ENCODE measurements at places on chromosomes 6 and 20.

- no peak for DNase-seq
Measured at GRCh38 chr6:35359744-35360348, 17.5 kb downstream of the PPARD start.

DNA sequence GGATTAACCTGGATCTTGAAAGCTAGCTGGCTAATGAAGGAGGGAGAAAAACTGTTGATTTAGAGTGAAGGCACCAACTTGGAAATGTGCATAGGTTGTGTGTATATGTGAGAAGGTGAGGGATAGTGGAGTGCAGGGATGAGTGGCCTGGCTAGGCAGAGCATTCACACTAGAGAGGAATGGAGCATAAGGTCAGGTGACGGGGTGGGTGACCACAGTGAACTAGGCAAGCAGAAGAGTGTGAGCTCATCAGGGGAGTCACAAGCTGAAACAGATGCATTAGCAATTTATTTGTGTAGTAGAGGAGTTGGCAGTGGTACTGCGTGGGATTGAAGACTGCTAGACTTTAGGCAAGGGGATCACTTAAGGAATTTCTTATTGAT is 10.5 kb downstream of the ANKRD66 start:
- DNase-seq: no peak

GRCh38 chr6:125019918-125020317 is 57.7 kb downstream of the RNF217 start:
- no peak for DNase-seq

GRCh38 chr20:50292591-50293283 is 102.1 kb downstream of the CEBPB start:
- no peak for DNase-seq

- DNase-seq: no peak
Measured at GRCh38 chr20:33067806-33068205, 11.6 kb upstream of the BPIFB4 start.

- DNase-seq: no peak
Measured at GRCh38 chr6:90432041-90432775, 135.6 kb upstream of the BACH2 start.
